ENCODE measurements at places on chromosomes 6 and 20.

- no peak for DNase-seq
These were observed 120.8 kb upstream of the TNFAIP3 start for GRCh38 chr6:137746264-137746663.

DNA sequence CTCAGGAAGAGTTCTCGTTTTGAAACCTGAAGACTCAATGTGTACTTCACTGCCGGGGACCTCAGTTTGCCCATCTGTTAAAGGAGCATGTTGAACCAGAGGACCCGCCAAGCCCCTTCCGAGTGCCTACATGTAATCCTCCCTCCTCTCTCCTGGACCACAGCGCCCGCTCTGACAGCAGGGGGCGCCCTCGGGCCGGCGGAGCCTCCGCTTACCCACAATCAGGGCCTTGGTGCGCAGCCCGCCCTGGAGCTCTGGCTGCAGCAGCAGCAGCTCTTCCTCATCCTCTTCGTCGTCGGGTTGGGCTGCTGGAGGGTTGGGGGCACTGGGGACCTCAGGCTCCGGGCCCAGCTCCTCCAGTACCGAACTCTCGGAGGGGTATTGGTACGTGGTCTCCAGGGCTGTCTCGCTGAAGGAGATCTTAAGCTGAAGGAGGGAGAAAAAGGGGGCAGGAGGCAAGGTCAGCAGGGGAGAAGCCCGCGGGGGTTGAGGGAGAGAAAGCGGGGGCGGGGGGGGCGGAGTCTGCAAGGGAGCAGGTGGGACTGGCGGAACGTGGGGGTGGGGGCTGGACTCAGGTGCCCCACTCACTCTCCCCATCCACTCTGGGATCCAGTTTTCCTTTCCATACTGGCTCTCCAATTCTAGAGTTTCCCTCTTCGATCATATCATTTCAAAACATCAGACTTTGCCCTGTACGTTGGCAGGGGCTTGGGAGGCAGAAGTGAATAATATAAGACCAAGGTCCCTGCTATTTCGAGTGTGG lies 6.3 kb upstream of the DHX16 start:
- DNase-seq = peak; percentile 94

DNA sequence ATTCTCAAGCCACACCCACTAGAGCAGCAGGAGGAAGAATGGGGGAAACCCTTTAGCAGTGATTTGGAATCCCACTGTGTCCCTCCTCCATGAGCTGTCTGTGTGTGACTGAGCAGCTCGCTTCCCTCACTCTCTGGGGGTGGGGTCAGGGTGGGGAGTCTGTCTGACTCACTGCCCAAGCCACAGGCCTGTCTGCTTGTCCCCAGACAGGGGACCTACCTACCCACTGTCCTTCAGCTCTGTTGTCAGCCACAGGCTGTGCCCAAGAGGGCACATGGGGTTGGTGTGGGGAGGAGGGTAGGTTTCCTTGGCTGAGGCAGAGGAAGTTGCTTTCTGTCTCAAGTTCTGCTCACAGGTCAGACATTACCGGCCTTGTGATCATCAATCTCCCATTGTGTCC lies 127.0 kb downstream of the MAFB start:
- DNase-seq = no peak

GRCh38 chr6:1890071-1890470 lies 280.4 kb downstream of the FOXC1 start:
- no peak for DNase-seq

- DNase-seq = no peak
These were observed 72.3 kb upstream of the BEND3 start for GRCh38 chr6:107187630-107188029.

DNA sequence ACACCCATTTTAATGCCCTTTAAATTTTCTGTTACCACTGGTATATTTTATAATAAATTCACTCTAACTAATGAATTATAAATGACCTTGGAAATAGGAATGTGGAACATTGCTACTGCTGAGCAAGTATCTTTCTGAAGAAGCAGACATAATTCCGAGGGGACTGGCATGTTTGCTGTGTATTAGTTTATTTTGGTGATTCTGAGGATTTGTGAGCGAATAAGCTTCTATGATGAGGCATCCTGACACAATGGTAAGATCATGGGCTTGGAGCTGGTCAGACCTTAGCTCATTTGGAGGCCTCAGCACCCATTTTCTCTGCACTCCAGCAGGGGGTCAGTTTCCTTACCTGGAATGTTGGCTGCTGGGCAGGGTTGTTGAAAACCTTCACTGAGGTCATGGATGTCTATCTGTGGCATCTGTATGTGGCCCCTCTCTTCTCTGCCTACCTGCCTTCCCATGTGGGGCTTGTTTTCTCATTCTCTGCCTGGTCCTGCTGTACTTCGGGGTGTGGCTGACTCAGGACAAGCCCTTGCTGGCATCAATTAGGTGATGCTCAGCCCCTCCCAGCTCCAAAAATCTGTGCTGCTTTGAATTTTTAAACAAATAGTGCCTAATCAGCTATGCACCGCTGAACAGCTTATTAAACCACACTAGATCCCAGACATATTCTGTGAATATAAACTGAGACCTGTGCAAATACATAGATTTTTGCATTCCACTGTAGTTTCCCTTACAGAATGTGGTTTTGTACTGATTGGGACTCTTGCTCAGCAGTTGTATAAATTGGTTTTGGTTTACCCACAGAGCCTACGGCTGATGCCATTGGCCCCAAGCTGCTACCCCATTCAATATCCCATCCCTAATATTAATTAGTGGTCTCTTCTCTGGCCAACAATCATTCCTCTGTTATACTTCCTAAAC lies 10.7 kb downstream of the ARID1B start:
- no peak for DNase-seq

DNA sequence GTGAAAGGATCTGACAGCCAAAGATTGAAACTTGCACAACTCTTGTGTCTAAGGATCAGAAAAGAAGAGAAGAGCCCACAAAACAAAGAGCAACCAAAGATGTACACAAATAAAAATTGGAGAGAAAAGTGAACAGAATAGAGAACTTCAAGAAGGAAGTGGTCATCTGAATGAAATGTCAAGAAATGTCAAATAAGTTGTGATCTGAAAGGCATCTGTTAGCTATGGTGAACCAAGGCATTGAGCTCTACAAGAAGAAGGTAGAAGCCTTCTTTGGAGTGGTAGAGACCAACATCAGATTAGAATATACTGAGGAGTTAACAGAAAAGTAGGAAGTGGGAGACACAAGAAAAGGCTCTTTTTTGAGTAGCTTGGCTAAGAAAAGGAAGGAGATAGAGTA lies 28.5 kb downstream of the IL17F start:
- no peak for DNase-seq

GRCh38 chr6:169274781-169275180 lies 21.1 kb upstream of the THBS2 start:
- DNase-seq = no peak

Measured in activated CD4-positive, alpha-beta T cell treated with anti-CD3 and anti-CD28 coated beads, Interleukin-2, Interleukin-4, amounts not matched to agents 100 ng/mL and 50 ng/mL, durations not matched to agents 16 hours and 8 hours (primary cell).